Amniotic stem cell (primary cell): ENCODE measurements at places on chromosomes 13 and 19.

DNA sequence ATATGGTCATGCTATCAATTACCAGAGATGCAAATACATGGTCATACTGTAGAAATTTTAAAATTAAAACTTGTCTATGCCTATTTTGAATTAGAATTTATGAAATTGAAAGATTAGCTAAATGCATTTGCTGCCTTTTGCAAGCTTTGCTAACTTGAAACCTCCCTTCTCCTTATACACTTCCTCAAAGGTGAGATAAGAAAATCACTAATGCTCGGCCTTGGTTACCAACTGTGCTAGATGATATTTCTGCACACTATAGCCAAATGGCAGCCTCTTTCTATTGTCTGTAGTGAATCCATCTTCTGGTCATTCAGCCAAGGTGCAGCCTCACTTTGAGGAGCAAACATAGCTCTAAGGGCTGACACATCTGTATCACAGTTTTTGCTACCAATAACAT, 31.1 kb upstream of the MYCBP2 start:
- DNase-seq = no peak

GRCh38 chr13:97256343-97256783, 34.2 kb downstream of the MBNL2 start:
- DNase-seq = peak; percentile 90

DNA sequence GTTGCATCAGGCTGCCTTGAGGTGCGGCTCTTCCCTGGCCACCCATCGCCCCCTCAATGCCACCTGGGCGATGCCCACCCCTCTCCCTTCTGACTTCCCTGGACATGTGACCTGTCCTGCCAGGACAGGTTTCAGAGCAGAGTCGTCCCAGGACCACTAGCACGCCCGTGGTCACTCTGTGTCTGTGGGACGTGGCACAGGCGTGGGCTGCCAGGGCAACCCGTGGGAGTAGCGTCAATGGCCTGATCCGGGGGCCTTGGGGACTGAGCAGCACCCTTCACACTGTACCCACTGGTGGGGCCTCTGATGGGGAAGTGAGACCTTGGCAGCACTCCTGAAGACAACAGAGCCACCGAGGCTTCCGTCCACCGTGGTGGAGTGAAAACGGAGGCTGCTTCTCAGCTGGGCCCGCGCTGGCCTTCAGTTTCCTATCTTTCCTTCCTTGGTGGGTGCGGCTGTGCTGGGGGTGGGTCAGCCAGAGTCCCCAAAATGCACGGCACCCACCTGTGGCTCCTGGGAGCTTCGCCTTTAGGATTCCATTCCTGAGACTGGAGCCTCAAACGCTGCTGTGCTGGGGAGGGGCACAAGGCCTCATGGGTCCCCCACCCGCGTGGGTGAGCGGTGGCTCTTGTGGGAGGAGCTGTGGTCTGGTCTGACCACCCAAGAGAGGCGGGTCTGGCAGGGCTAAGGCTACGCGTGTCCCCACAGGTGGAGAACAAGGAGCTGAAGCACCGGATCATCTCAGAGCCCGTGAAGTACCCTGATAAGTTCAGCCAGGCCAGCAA, 26.7 kb upstream of the TMEM255B start:
- no peak for DNase-seq

DNA sequence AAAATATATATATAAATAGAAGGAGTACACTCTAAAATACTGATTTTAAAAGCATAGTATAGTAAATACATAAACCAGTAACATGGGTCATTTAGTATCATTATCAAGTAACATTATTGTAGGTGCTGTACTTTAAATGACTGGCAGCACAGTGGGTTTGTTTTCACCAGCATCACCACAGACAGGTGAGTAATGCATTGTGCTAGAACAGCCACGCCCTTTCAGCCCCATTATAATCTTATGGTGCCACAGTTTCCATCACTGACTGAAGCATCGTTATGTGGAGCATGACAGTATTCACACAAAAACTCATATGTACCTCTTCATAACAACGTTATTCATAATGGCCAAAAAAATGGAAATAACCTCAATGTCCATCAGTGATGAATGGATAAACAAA, 88.3 kb downstream of the DHRS12 start:
- DNase-seq = no peak

DNA sequence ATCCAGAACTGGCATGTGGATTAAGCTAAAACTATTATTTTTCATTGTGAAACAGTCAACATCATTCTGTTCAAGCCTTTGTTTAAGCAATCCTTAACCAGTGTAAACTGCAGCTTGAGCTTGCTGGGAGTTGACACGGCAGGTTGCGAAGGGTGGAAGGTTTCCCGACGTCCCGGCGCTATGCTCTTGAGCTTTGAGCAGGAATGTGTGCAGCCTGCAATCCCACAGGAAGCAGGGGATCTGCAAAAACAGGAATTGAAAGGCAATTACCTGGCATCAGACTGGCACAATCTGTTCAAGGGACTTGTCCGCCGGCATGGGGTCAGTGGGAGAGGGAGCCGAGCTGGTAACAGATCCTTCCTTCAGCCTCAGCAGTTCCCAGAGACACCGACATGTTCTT, 586.7 kb upstream of the SGCG start:
- DNase-seq = no peak
